Activated naive CD4-positive, alpha-beta T cell treated with anti-CD3 and anti-CD28 coated beads, Interleukin-2, amount 50 U/mL, for 16 hours (primary cell): ENCODE measurements at places on chromosomes 5 and 9.

GRCh38 chr5:10485142-10485795 is 43.6 kb downstream of the ROPN1L start:
- no peak for DNase-seq

DNA sequence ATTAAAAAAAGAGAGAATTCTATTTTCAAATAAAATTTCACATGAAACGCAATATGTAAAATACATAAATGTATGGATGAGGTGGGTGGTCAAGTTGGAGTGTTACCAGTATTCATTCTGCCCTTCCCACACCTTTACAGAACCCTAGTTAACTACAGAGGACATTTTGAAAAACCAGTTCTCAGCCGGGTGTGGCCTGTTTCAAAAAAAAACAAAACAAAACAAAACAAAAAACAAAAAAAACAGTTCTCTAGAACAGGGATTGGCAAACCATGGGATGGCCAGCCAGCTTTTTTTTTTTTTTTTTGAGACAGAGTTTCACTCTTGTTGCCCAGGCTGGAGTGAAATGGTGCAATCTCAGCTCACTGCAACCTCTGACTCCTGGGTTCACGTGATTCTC is 28.4 kb upstream of the HK3 start:
- no peak for DNase-seq

DNA sequence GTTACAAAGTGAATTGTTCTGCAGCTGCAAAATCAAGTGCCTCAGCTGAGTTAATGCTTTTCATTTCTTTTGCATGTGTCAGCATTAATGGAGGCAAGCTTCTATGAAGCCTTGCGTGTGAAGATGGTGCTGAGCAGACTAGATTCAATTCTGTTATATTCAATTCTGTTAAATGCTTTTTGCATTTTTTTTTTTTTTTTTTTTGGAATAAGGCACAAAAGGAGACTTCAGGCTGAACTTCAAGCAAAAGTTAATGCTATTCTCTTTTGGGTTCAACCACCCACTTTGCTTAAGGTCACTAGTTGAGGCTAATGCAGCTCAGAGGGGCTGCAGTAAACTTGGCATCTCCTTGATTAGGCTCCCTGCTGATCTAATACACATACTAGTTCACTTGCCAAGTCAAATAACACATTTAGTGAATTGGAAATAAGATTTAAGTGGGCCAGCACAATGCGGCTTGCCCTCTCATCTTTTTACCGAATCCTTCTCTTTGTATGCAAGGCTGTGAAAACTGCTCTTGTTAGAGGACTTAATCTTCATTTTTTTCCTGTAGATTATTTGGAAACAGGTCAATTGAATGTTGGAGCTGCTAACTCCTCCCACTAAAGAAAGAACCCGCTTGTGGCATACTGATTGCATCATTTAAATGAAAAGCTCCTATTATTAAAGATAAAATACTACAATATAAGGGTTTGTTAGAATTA is 1020.2 kb downstream of the NR2F1-AS1 start:
- DNase-seq = no peak

DNA sequence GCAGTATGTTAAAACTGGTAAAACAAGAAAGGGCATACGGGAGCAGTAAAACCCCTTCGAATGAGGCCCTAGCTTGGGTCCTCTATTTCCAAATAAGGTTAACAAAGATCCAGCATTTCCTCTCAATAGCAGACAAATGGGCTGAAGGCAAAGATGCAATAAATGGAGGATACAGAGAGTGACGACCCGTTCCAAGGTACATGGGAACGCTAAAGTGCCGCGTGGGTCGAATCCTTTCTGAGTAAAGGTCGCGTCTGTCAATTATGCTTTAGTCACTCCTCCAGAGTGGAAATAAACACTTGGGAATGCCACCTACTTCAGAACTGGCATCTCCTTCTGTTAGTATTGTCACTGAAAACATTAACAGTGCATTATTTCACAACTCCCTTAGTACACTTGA is 24.7 kb downstream of the ARL15 start:
- no peak for DNase-seq

- DNase-seq = no peak
These were observed 165.0 kb upstream of the GLRA1 start for GRCh38 chr5:152089644-152090043.

DNA sequence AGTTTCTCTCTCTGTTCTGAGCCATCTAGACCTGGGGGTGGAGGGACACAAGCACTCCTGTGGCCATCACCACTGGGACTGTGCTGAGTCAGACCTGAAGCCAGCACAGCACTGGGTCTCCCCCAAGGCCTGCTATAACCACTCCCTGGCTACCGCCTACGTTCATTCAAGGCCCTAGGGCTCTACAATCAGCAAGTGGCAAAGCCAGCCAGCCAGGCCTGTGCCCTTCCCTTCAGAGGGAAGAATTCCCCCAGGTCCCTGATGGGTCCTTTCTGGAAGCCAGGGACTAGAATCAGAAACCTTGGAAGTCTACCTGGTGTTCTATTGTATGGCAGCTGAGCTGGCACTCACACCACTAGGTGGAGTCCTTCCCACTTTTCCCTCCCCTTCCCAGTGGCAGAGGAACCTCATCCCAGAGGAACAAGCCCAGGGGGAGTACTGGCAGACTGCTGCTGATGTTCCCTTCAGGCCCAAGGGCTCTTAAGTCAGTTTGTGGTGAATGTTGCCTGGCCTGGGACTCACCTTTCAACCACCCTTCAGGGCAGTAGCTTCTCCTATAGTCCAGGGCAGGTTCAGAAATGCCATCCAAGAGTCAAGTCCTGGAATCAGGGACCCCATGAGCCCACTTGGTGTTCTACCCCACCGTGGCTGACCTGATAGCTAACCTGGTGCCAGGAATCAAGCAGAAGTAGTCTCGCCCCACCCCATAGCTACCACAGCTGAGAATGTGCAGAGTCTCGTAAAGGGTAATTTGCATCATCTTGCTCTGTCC is 20.0 kb downstream of the JMY start:
- no peak for DNase-seq

DNA sequence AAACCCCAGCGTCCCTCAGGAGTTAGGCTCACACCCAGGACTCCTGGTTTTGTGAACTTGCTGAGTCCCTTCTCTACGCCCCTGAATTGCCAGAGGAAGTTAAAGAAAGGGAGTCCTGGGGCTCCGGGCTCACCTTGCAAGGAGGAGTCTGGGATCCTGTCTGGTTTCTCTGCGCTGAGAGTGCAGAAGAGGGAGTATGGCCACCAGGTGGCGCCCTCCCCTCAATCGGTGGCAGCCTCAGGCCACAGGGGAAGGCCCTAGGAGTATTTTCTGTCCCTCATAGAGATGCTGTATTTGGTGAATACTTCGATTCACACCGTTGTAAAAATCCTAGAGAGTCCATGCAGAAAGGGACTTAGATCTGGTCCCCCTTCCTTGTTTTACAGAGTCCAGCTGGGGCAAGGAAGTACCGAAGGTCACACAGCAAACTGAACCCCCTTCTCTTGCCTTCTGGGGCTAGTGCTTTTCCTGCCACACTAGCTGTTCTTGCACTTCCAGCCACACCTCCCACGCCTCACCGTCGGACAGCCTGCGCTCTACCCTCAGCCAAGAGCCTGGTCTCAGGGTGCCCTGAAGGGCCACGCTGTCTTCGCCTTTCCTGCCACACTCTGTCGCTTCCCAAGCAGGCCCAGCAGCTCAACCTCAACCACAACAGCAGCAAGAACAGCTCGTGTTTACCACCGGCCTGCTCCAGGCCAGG is 10.2 kb downstream of the HAND1 start:
- peak; percentile 74 for DNase-seq

- no peak for DNase-seq
These were observed 75.5 kb upstream of the BOD1 start for GRCh38 chr5:173691931-173692330.

GRCh38 chr9:27278374-27278773 is 18.6 kb downstream of the EQTN start:
- DNase-seq = no peak

DNA sequence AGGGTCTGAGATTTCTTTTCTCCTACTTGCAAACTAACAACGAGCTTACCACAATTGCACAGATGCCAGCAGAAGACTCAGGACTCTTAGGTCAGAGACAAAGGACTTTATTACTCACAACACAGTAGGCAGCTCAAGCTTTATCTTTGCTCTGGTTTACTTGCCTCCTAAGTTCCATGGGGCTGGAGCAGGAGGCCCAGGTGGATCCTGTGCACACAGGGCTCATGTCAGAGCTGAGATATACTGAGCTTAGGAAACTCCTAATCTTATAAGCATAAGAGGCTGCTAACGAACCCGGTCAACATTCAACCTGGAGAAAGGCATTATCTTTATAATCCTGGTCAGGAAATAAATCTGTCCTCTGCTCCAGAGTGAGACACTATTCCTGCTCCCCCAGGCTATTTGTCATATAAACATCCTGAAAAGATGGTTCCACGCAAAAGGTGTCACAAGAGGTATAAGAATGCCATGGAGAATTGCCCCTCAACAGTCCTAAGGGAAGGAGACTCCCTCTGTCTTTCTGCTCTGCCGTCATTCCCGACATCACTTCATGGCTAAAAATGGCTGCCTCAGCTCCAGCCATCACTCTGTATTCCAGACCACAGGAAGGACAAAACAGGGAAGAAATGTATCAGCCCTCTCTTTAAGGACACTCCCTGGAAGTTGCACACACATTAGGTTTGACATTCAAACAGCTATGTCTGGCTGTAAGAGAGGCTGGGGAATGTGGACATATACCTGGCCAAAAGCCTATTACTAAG is 16.2 kb downstream of the DUSP1 start:
- DNase-seq = no peak

- DNase-seq = no peak
These were observed 26.2 kb downstream of the NIPAL4 start for GRCh38 chr5:157486221-157486681.

GRCh38 chr5:10854506-10855277 is 93.7 kb upstream of the DAP start:
- DNase-seq = no peak

DNA sequence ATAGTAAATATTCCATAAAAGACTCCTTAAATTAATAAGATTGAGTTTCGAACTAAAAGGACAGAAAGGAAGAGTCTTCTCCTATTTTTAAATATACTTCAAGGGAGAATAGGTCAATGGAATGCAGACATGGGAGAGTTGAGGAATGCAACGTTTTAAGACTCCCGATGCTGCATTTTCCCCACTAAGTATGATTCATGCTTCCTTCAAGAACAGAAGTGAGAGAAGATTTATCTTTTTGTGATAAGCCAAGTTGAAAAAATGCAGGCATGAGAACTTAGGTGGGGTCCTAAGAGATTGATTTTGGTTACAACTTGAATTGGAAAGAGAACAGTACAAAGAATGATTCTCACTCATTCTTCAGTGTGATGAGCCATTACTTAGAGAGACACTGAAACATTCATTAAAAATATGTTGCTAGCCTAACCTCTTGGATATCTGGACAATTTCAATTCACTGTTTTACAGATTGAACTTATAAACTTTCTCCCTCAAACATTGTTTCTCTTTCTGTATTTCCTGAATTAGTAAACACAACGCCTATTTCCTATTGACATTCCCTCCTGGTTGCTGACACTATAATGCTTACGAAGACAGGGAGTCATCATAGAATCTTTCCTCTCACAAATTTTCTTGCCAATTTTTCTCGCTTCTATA is 1666.1 kb upstream of the WWC1 start:
- DNase-seq = no peak

DNA sequence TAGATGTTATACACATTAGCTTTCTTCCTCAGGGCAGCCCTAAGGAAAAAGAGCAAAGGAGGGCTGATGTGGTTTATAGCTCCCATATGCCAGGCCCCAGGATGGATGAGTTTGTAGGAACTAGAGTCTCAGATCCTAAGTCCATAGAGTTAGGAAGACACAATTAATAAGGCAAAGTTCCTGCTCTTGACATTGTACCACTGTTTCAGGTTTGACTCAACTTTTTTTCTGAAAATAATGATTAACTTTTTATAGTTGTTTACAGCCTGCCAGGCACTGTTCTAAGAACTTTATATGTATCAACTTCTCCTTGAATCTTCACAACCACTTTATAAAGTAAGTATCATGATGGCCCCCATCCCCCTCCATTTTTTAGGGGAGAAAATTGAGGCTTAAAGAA is 339.5 kb downstream of the PDE4D start:
- no peak for DNase-seq
